Thyroid gland (tissue), 4 donors: ENCODE measurements at places on chromosomes 6 and 20.
A peak's percentile ranks its signal among the peaks of the same experiment; 100 is the strongest.

DNA sequence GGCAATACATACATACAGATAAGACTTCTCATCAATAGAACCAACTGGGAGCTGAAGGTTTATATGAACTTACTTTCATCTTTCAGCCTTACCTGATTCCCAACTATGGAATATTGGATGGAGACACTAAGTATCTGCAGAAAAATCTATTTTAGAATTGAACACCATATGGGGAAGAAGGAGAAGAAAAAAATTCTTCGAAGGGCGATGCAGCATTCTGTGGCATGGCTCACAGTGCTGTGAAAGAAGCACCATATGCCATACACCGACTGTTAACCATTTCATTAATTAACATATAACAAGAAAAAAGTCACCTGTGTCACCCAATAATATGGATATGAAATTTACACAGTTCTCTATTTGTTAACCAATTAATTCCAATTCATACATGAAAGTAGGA is 1374.4 kb upstream of the MAP3K7 start:
- DNase-seq = no peak

GRCh38 chr6:2554651-2555260 is 196.0 kb downstream of the MYLK4 start:
- no peak for DNase-seq

DNA sequence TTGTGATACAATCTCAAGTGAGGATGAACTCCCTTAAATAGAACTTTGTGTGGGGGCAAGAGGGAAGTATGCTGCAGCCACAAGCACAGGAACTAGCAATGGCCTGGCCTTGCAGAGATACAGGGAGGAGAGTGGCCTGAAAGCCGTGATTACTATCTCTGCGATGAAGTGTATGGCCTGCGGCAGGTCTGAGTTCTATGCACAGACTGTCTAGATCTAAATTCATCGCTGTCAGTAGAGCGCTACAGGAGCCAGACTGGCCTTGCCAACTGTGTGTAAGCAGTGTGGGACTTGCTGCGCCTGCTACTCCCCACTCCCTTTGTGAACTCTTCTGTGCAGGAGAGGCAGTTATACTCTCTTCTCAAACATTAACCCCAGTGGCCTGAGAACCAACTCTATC is 997.0 kb downstream of the GRIK2 start:
- DNase-seq = no peak

GRCh38 chr20:60054716-60055634 is 96.8 kb downstream of the CDH26 start:
- no peak for DNase-seq

- DNase-seq = no peak
Measured at GRCh38 chr6:39886871-39887270, 47.4 kb downstream of the MOCS1 start.

- DNase-seq = no peak
Measured at GRCh38 chr6:79557673-79558467, 20.6 kb upstream of the LCA5 start.

DNA sequence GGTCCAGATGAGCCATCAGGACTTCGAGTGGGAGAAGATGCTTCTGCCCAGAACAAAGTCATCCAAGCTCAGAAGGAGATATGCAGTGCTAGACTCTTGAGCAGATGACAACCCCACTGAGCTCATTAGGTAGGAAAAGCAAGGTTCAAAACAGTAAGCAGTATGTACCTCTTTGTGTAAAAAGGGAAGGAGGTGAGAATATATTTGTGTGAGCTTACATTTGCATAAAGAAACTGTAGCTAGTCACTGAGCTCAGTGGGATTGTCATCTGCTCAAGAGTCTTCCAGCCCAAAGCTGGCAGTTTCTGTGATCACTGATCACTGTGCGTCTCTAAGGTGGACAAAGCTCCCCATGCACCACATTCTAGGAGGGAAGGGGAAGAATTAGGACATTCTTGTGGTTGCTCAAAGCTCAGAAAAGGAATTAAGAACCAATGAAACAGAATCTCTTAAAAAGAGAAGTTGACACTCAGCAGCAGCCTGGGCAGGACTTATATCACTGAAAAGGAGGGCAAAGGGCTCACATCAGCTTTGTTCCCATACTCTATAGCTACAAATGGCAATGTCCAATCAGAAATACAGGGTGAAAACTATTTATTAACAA is 90.0 kb upstream of the MAFB start:
- no peak for DNase-seq

GRCh38 chr20:37243937-37244571 is 17.6 kb downstream of the GHRH start:
- DNase-seq = peak; percentile 29

DNA sequence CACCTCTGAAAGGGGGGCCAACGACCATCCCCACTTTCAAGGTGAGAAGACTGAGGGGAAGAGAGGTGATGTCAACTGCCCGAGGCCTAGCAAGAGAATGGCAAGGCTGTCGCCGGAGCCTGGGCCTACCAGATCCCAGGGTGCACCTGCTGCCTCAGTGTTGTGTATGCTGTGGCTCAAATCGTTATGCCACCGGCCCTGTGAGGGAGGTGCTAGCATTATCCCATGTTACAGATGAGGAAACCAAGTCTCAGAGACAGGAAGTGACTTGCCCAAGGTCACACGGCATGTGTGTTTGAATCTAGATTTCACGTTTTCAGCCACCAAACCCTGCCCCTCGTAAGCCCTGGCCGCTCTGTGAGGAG is 152.5 kb downstream of the CEBPB start:
- no peak for DNase-seq

DNA sequence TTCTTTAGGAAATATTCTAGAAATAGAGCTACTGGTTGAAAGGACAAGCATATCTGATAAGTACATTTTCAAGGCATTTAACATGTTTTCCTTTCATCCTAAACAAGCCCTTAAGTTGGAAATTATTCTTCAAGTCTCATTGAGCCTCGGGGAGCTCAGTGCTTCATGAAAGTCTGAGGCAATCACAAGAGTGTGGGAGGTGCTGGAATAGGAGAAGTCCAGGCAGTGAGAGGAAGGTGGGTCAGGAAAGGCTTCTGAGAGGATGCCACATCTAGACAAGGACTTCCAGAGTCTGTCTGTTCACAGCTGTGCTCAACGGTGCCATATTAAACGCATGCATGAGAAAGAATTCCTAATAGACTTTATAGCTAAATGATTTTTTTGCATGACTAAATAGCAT is 69.8 kb downstream of the CD83 start:
- no peak for DNase-seq

- no peak for DNase-seq
Measured at GRCh38 chr6:82861121-82861520, 204.5 kb downstream of the UBE3D start.

GRCh38 chr6:74277777-74278186 is 581.8 kb downstream of the CD109 start:
- DNase-seq = no peak

DNA sequence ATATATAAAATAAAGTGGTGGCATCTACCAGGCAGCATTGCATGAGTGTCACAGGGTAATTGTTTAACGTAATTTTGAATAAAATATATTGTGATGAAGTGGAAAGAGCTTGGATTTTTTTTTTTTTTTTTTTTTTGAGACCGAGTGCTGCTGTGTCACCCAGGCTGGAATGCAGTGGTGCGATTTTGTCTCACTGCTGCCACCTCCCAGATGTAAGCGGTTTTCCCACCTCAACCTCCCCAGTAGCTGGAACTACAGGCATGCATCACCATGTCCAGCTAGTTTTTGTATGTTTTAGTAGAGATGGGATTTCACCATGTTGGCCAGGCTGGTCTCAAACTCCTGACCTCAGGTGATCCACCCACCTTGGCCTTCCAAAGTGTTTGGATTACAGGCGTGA is 81.1 kb upstream of the SMIM8 start:
- no peak for DNase-seq

DNA sequence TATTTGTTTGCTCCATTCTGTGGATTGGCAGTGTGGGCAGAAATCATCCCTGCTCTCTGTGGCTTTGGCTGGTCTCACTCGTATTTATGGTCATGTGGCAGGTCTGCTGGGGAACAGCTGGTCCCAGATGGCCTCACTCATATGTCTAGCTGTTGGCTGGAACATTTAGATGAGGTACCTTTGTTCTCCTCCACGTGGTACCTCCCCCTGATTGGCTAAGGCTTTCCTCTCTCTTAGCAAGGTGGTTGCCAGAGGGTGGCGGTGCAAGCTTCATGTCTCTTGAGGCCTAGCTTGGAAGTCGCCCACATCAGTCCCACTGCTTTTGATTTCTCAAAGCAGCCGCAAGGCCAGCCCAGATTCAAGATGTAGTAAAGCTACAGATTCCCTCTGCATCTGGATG is 348.5 kb upstream of the BTBD3 start:
- no peak for DNase-seq

DNA sequence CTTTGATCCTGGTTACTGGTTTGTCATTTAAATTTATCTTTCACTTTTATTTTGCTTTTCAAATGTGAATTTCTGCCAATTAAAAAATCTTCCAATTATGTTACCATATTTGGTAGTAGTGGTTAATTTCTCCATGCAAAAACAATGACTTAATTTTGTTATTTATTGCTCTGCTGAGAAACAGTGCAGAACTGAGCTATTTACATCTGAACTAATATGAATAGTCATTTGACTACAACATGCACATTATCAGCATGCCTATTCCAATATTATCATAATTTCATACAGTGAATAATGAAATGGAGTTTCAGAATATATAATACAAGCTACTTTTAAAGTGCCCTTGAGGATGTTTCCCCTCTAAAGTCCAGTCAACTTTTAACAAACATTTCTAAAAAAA is 517 bp downstream of the PLN start:
- DNase-seq = no peak

DNA sequence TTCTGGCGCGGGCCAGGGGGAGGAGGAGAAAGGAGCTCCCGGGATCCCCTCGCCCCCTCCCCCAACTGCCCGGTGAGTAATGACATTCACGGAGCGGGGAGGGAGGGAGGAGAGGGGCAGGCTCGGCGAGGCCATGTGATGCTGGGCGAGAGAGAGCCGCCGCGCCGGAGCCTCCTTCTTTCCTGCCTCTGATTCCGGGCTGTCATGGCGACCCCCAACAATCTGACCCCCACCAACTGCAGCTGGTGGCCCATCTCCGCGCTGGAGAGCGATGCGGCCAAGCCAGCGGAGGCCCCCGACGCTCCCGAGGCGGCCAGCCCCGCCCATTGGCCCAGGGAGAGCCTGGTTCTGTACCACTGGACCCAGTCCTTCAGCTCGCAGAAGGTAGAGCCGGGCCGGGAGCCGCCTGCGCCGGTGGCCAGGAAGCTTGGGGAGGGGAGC is at the start of gene GDAP1L1:
GDAP1L1 (plus strand) TSS at position 178 of the 441 bp plus-strand sequence; CDS start at position 205, 27 bp downstream.
- DNase-seq = peak; percentile 36

- DNase-seq = no peak
Measured at GRCh38 chr6:20479526-20479925, 54.7 kb upstream of the CDKAL1 start.

DNA sequence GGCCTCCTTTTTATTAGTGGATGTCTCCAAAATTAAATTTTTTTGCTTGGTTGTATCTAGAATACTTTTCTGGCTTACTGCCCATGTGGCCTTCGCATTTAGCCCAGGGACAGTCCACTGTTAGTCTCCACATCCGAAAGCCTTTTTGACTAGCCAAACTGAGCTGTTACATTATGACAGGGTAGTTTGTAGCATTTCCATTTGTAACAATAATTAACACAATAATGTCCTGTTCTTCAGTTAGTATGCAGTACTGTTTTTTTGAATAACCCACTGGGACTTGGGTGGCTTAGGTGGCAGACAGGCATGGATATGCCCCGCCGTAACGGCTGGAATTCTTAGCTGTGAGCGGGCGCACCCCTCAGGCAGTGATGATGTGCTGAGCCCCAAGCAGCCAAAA is 12.7 kb upstream of the BTN3A2 start:
- no peak for DNase-seq

- no peak for DNase-seq
Measured at GRCh38 chr6:164401871-164402270, 907.5 kb downstream of the C6orf118 start.

- DNase-seq = no peak
Measured at GRCh38 chr6:158633127-158633526, 11.4 kb downstream of the DYNLT1 start.

DNA sequence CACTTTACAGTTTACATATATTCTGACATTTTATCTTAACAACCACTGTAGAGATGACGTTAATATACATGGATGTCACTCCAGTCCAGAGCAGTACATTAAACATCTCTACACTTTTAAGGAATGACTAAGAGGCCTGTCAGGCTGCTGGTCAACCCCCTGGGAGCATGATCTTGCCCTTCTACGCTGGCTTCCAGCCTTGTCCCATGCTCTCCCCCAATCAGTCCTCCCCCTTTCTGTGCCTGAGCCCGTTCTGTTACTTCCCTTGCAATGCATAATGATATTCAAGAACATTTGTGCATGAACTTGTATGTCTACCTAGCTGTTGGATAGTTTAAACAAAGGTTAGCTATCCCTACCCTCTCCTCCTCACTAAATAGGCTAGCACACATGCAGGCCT is 40.5 kb upstream of the PLCB4 start:
- no peak for DNase-seq

- DNase-seq = no peak
Measured at GRCh38 chr20:24968278-24968800, 19.3 kb downstream of the CST7 start.

DNA sequence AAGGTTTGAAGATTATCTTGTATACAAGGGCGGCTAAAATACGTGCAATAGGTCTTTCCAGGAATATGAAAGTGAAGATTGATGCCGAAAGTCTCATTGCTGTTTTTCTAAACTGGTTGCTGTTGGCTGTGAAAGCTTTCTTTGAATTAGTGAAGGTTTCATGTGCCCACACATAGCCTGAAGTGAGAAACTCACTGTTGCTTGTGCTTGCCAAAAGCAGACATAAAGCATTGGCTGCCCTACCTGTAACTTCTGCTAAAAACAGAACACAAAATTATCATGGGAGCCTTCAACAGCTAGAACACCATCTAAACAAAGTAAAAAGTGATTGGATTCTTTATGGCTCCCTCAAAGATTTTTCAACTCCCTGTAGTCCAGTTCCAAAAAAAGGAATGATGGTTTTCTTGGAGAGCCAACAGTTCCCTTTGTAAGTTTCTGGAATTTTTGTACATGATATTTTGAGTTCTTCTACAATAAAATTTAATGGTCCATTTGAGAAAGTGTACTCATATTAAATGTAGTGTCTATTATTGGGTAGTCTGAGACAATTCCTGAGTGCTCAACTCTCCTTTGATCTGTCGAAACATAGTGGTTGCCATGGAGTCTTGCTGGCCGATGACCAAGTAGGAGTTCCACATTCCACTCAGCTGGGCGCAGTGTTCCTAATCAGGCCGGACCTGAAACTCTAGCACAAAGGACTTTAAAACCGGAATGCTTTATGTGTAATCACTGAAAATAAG is 68.5 kb downstream of the PLEKHG1 start:
- peak; percentile 97 for DNase-seq
